T-helper 17 cell (primary cell): ENCODE measurements at places on chromosomes 1 and 21.

GRCh38 chr1:46171871-46172270, 3.0 kb upstream of the TSPAN1 start:
- peaks cover 34% of the 10 kb centered on the region for H3K27me3 ChIP-seq
- no peak overlapping the region for H3K27ac ChIP-seq
- no peak overlapping the region for H3K4me3 ChIP-seq
- peaks cover 12% of the 10 kb centered on the region for H3K4me1 ChIP-seq
- H3K36me3 ChIP-seq: peaks cover 2% of the 10 kb centered on the region
- no peak for DNase-seq

- no peaks in the 10 kb centered on the region for H3K4me1 ChIP-seq
- H3K36me3 ChIP-seq: no peaks in the 10 kb centered on the region
- H3K4me3 ChIP-seq: no peak overlapping the region
- H3K27ac ChIP-seq: no peak overlapping the region
- H3K27me3 ChIP-seq: no peaks in the 10 kb centered on the region
- no peak for DNase-seq
Observed at GRCh38 chr1:190001187-190001586, 476.5 kb downstream of the BRINP3 start.

DNA sequence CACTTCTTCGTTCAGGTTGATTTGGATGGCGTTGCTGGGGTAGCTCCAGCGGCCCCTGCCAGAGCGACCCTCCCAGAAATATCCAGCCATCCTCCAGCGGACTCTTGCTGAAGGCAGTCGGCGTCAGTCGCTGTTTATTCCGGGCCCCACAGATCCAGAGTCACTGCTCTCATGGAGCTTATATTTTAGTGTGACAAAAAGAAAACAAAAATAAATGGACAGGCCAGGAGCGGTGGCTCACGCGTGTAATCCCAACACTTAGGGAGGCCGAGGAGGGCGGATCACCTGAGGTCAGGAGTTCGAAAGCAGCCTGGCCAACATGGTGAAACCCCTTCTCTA, 791 bp upstream of the CFAP298 start:
- peak overlapping the region; percentile 97 for H3K4me3 ChIP-seq
- peaks cover 4% of the 10 kb centered on the region for H3K36me3 ChIP-seq
- no peak for DNase-seq
- H3K27ac ChIP-seq: peak overlapping the region; percentile 98

DNA sequence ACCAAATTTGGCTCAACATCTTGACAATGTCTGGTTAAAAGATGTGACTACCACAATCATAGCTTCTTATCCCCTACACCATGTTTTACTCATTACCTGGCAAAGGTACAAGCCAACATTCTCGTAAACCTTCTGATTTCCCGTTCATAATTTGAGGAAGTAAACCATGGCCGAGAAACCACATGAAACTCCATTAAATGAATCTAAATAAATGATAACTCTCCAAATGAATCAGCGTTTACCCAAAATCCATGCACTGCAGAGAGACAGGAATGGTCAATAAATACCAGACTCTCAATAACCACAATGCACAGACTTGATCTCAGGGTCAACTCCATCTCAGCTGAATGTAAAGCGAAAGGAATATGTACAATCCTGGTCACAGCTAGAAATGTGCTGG, 125.2 kb downstream of the TYW3 start:
- H3K36me3 ChIP-seq: no peaks in the 10 kb centered on the region
- no peaks in the 10 kb centered on the region for H3K27me3 ChIP-seq
- H3K27ac ChIP-seq: no peak overlapping the region
- no peak overlapping the region for H3K4me3 ChIP-seq
- H3K4me1 ChIP-seq: no peaks in the 10 kb centered on the region
- no peak for DNase-seq

DNA sequence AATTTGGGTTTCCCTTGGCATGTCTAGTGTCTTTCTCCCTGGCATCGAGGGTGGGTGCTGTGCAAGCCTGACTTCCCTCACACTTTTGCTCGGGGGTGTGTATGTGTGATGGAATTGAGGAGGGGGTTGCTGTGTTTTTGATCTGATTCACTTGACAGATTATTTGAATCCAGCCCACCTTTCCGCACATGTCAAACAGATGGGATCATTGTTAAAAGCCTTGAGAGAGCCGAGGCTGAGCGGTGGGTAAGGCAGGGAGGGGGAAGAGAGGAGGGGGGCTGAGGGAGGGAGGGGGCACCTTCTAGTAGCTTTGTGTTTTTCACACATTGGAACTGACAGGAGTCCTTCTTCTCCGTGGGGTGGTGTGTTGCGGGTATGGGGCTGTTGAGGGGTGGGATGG, 90.0 kb downstream of the PAPPA2 start:
- no peak overlapping the region for H3K27ac ChIP-seq
- H3K4me1 ChIP-seq: no peaks in the 10 kb centered on the region
- peaks cover 29% of the 10 kb centered on the region for H3K27me3 ChIP-seq
- H3K36me3 ChIP-seq: no peaks in the 10 kb centered on the region
- no peak overlapping the region for H3K4me3 ChIP-seq

DNA sequence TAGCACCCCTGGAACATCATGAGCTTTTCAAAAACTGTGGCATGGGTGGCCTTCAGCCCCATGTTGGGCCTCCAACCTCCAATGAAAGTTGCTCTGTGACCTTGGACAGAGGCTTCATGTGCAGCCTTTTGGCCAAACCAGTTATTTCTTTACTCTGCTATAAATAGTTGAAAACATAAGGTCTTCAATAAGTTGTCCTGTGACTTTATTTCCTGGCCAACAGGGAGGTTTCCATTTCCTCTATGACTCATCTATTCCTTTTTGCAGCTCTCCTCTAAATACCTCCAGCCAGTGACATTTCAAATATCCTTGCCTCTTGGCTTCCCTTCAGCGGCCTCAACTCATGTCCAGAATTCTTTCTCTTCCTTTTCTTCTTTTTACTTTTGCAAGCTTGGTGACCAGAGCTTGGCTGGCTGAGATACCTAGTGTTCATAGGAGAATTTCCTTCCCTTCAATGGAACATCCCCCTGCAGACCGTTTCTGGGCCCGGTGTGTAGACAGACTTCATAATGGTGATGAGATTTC, 22.7 kb upstream of the TRIM67 start:
- H3K4me3 ChIP-seq: no peak overlapping the region
- DNase-seq: no peak
- H3K27ac ChIP-seq: no peak overlapping the region

DNA sequence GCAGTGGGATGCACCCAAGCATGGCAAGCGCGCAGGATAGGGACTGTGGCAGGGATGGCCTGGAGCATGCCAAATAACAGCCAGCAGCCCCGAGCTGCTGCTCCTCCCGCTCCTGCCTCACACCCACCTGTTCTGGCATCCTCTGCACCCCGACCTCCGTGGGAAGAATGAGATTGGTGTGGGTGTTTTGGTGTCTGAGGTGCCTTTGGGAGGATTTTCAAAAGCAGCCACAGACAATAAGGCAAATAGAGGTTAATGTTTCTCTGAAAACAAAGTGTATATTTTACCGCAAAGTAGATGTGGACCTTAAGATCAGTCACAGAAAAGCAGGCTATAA, 35.5 kb downstream of the IGFN1 start:
- H3K27ac ChIP-seq: peak overlapping the region; percentile 4
- H3K27me3 ChIP-seq: peaks cover 43% of the 10 kb centered on the region

DNA sequence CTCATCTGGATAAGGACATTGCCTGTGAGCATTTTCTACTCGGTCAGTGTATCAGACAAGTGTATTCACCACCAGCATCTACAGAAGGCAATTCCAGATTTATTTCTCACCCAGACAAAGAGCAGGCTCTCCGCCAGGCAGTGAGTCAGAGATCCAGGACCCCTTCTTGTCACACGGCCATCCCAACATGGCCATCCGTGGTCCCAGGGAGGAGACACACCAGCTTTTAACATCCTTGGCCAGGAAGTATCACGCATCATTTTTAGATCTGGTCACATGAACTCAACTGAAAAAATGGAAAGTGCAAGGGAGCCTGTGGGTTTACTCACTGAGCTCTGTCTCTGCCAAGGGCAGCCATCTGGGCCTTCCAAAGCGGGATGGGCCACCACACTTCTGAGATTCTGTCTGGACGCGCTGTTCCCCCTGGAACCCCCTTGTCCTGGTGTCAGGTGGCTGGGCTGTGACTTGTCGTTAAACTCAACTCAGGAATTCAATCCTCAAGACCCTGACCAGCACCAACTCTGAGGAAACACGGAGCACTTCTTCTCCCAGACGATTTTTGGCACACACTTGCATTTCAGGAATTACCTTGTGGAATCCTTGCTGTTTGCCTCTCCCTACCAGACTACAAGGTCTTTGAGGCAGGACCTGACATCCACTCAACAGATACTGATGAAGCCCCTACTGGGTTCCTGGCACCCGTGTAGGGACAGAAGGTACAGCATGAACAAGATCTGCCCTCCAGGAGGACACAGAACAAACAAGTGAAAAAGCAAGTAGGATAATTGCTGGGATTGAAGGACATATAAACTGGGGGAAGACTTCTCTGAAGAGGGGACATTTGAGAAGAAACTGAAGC, 21.6 kb upstream of the CCSAP start:
- H3K4me1 ChIP-seq: no peaks in the 10 kb centered on the region
- H3K36me3 ChIP-seq: peaks cover 4% of the 10 kb centered on the region
- no peak for DNase-seq

DNA sequence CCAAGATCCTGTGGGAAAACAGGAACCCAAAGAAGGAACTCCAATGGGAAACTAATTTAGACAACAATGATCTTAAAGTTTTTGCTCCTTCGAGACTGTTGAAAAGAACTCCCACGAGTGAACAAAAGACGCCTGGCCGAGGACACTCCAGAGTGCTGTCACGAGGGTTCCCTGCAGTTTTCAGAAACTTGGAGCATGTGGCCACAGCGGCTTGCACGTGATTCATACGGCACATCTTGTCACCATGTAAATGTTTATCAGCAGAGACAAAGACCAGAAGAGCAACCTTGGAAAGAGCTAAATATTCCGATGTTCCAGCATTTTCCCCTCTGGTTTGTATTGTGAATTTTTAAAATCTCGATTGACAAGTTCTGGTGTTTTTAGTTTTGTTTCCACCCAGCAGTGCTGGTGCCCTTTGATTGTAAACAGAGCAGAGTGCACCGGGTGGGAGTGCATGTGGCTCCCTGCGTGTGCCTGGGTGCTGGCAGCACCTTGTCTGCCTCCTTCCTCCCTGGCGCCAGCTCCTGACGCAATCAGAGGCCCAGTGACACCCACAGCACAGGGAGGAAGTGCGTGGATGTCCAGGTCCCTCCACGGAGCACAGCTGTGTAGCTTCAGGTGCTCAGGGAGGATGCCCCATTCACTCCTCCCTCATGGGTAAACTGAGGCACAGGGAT, 23.0 kb downstream of the LRRC3 start:
- H3K4me3 ChIP-seq: no peak overlapping the region
- H3K4me1 ChIP-seq: no peaks in the 10 kb centered on the region
- no peaks in the 10 kb centered on the region for H3K36me3 ChIP-seq

DNA sequence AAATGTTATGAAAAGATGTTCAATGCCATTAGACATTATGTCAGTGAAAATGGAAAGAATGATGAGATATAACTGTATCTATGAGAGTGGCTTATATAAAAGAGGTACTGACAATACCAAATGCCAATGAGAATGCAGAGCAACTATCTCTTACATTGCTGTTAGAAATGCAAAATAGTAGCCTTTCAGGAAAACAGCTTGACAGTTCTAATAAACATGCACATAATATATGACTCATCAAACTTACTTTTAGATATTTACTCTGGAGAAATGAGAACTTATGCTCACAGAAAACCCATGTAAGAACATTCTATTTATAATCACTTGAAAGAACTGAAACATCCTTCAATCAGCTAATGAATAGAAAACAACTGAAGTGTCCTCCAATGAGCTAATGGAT, 996.7 kb upstream of the ADGRL4 start:
- no peak overlapping the region for H3K4me3 ChIP-seq
- no peak for DNase-seq
- H3K27ac ChIP-seq: no peak overlapping the region
- H3K4me1 ChIP-seq: no peaks in the 10 kb centered on the region

- H3K4me3 ChIP-seq: no peak overlapping the region
- no peak for DNase-seq
- no peaks in the 10 kb centered on the region for H3K36me3 ChIP-seq
- no peak overlapping the region for H3K27ac ChIP-seq
- H3K27me3 ChIP-seq: peaks cover 4% of the 10 kb centered on the region
- no peaks in the 10 kb centered on the region for H3K4me1 ChIP-seq
Observed at GRCh38 chr1:232428036-232428645, 201.8 kb downstream of the SIPA1L2 start.

GRCh38 chr1:203597331-203598090, 29.1 kb upstream of the ATP2B4 start:
- H3K27ac ChIP-seq: peak overlapping the region; percentile 1
- peaks cover 21% of the 10 kb centered on the region for H3K4me1 ChIP-seq
- no peaks in the 10 kb centered on the region for H3K27me3 ChIP-seq
- DNase-seq: no peak
- H3K4me3 ChIP-seq: no peak overlapping the region
